ENCODE measurements at places on chromosomes 4 and X. TPM values are rescaled to one million over a fixed set of nuclear protein-coding genes. Genes with fewer than 3 reads are reported as not detected.

Gene BEX4
- total RNA-seq: 28.6 TPM

Gene SCML2
- total RNA-seq: 7.4 TPM

Gene SLC26A1
- 0.30 TPM for total RNA-seq

Gene TAB3
- 16.0 TPM for total RNA-seq

Gene MAOB
- total RNA-seq: 2.5 TPM

Gene NXF2B
- not detected for total RNA-seq

Gene TKTL1
- 0.30 TPM for total RNA-seq

Gene PALLD
- 121 TPM for total RNA-seq

Gene NOX1
- not detected for total RNA-seq

Gene HMGN5
- total RNA-seq: 3.4 TPM

Gene SETD7
- total RNA-seq: 47.2 TPM

DNA sequence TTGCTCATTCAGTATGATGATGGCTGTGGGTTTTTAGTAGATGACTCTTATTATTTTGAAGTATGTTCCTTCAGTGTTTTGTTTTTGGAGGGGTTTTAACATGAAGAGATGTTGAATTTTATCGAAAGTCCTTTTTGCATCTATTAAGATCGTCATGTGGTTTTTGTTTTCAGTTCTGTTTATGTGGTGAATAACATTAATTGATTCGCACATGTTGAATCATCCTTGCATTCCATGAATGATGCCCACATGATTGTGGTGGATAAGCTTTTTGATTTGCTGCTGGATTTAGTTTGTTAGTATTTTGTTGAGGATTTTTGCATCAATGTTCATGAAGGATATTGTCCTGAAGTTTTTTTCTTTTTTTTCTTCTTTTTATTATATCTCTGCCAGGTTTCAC lies 347.4 kb upstream of the EPHA5 start:
- no peak for DNase-seq

DNA sequence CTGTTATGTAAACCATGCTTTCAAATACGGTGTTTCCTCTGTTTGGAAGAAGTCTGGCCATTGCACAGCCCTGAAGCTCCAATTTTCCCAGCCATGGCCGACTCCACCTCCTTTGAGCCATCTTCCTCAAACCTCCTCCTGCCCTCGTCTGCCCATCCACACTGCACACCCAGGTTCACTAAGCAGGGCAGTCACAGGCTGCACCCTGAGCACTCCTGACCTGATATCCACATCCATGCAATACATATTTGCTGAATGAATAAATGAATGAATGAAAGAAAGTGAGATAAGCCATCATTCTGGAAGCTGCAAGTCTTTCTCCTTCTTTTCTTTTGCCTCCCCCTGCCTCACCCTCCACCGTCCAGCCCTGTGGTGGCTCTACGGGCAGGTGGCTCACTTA lies 22.2 kb downstream of the XG start:
- no peak for DNase-seq

DNA sequence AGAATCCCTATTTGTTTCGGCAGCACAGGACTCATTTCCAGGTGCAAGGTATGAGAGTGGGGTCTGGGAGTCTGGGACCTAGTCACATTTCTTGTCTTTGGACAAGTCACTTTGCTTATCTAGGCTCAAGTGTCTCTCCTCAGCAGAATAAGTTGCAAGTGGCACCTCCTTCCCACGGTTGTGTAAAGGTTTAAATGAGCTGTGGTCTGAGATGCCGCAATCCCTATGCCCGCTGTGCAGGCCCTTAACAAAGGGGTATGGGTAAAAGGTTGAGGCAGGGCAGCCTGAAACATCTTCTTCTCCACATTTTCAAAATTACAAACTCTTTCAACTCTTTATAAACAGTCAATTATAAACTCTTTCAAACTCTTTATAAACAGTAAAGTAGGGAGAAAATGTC lies 93.7 kb downstream of the RTL5 start:
- DNase-seq: no peak

- no peak for DNase-seq
Observed at GRCh38 chrX:120428309-120428708, 40.8 kb downstream of the LAMP2 start.

- DNase-seq: no peak
Observed at GRCh38 chrX:96729053-96729452, 44.4 kb downstream of the DIAPH2 start.

DNA sequence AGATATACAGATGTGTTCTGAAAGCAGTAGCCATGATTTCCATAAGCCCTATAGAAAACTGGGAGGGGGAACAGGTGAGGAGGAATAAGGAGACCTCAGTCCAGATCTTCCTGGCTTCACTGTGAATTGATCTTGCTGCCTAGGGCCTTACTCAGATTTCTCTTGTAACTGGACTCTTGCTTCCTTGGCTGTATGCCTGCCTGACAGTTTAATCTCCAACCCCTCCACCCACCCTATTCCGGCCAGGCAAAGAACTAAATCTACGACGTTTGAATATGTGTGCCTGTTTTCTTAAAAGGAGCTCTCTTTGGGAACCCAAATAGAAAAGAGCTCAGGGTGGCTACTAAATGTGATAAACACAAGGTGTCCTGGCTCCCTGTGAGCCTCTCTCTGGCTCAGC lies 173.0 kb downstream of the GPC3 start:
- DNase-seq: no peak

GRCh38 chr4:47109379-47109778 lies 78.0 kb downstream of the GABRB1 start:
- no peak for DNase-seq

DNA sequence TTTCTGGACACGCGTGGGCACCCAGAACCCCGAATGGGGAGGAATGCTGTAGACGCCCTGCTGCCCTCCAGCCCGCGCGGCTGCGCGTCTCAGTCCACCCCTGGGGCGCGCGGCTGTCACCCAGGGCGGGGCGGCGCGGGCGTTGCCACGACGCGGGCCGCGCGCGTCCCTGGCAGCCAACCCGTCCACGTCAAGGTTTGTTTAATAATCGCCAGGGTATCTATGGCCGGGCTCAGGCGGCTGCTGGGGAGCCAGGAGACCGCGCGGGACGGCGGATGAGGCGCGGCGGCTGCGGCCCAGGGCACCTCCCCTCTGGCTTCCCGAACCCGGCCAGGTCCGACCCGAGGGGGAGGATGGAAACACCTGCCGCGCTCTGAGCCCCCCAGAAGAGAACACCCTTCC lies at the start of gene SPATA18:
Gene SPATA18 (plus strand): TSS at position 92 of the 402 bp plus-strand sequence. CDS start 401 bp downstream, outside the sequence.
- DNase-seq: no peak

DNA sequence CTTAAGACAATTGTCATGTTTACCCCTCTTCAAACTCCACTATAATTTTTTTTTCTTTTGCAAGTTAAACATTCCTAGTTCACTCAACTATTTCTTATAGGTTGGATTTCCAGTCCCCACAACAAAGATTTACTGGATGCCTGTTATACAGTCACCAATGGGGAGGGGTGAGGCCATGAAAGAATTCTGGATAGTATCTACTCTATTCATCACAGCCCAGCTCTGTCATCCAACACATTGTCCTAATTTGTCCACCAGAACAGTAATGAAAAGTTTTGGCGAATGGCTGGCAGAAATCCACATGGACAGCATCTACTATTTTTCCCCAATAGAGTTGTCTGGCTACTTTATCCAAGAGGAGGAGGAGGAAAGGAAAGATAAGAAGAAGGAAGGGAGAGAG lies 192.7 kb upstream of the S100G start:
- DNase-seq: no peak

DNA sequence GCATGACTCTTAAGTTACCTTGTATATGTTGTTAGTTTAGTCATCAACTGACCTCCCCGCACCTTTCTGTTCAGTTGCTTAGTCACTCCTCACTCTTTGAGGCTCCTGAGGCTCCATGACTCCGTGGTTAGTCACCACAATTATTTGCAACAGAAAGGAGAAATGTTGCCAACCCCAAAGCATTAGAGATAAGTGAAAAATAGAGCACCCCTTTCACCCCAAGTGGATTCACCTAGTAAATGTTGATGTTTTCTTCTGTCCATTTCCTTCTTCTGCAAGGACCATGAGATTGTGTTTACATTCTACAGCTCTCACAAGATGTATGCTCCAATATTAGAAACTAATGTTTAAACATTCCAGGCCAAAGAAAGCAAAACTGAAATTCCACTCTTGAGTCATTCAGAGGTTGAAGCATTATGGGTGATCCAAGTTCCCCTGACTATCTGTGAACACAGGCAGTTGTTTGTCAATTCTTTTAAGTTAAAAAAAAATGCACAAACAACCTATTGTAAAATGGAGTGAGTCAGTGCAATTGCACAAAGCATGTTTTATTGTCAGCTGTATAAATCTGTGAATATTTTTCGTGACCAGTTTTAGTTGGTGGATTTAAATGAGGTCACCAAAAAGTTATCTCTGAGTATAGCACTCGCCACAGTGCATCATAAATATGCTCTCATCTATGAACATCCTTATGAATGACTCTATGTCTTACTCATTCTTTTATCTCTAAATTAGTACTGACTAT lies 552.4 kb upstream of the MAGEB2 start:
- no peak for DNase-seq

- DNase-seq: no peak
Observed at GRCh38 chrX:1153940-1154339, 58.5 kb downstream of the CRLF2 start.

GRCh38 chr4:153790962-153791551 lies 2.2 kb upstream of the SFRP2 start:
- DNase-seq: peak; percentile 6

- DNase-seq: no peak
Observed at GRCh38 chr4:163161536-163162205, 5.0 kb downstream of the NAF1 start.

- DNase-seq: no peak
Observed at GRCh38 chr4:66855956-66856355, 689.3 kb downstream of the CENPC start.

- no peak for DNase-seq
Observed at GRCh38 chr4:56468097-56468422, 643 bp downstream of the SRP72 start.

GRCh38 chr4:144316869-144317268 lies 176.4 kb upstream of the GYPA start:
- no peak for DNase-seq

DNA sequence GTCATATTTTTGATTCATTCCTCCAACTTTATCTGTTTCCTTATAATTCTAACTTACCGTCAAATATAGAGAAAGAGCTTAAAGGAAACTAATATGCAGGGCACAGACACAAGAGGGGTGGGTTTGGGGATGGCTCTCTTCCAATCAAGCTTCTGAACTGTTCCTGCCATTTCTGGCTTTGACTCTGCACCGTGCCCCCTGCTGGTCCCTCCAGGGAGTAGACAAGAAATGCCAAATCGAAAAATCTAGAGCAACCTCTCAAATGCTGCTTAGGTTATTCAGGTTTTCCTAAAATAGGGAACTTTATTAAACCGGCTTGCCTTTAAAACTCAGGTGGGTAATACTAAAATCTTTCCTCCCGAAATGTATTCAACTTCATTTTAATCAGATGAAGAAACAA lies 39.8 kb upstream of the VCX3A start:
- DNase-seq: no peak

- no peak for DNase-seq
Observed at GRCh38 chr4:73055241-73055897, 14.1 kb downstream of the COX18 start.
